Kasumi-1 (cell line): ENCODE measurements at places on chromosomes 7 and 10.

DNA sequence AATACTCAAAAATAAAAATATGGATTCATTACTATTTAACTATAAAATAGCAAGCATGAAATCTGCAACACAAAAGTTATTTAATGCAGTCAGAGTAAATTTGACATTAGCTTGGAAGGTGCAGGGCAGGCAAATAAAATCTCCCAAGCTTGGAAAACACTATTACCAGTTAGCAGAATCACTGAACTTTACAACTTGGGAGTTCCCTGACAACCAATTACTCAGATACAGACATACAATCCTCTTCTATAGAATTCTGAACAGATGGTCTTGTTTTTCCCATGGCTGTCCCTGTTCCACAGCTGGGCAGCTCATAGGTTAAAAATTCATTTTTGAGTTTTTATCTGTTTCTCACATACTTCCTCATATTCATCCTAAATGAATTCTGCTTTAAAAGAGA lies 1002.6 kb downstream of the SORCS3 start:
- DNase-seq, result no peak

- DNase-seq, result no peak
Measured at GRCh38 chr10:7014721-7015120, 396.1 kb downstream of the SFMBT2 start.

DNA sequence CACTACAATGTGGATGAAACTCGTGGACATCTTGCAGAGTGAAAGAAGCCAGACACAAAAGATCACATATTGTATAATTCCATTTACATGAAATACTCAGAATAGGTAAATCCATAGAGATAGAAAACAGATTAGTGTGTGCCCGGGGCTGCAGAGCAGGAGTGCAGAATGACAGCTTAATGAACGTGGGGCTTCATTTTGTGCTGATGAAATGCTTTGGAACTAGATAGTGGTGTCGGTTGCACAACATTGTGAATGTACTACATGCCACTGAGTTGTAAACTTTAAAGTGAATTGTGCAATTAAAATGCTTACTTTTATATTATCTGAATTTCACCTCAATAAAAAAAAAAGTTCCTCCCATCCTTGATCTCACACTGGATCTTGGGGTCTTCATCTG lies 31.8 kb upstream of the CARD11 start:
- no peak for DNase-seq

DNA sequence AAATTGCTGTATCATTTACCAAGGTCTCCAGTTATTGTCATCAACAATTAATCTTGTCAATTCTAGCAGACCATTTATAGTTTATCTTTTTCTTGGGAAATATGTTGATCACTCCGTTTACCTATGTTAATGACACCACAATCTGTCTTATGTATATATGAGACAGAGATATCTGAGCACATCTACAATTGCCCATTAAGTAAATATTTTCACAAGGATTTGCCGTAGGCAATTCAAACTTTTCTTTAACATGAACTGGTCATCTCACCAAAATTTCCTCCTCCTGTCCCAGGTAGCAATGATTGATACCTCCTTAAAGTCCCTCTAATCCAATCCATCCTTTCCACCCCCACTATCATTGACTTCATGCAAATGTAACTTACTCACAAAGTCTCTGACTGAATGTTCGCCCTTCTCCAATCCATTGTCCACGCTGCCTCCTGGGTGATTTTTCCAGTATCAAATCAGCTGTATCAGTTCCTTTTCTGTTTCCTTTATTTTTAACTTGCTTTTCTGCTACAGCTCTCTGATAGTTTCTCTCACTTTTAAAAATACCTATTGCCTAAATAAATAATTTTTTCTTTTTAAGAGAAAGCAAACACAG lies 138.3 kb downstream of the GNAT3 start:
- no peak for DNase-seq

DNA sequence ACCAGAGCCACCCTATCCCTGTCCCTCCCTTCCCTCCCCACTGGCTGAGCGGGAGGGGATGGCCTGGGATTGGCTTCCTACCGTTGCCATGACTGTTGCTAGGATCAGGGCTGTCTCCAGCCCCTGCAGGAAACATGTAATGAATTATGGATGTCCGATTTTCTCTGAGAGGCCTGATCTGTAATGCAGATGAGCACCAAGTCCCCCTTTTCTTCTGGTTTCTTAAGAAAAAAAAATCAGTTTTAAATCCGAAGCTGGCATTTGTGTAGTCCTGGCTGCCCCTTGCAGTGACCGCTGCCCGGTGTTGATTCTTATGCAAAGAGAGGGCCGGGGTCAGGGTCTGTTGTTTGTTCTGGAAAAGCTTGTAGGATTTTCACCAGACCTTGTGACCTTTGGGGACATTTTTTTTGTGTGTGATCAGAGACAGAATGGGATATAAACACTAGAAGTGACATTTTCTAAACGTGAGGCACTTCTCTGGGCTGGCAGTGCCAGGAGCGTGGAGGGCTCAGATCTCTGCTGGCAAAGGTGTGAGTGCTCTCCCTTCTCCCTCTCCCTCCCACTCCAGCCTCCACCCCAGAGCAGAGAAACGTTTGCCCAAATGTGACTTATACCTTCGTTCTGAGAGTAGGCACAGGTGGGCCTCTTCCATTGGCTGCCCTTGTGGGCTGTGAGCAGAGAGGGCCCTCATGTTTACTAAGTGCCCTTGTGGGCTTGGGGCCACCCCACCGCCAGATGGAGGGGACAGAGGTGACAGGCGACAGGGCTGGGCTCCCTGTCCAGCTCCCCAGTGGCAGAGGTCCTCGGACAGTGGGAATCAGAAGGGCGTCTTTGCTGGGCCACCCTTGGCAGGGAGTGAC lies 127.5 kb downstream of the DNAJB6 start:
- no peak for DNase-seq
